NCI-H82 (cell line): ENCODE measurements at places on chromosomes 2 and 18.
A peak's percentile ranks its signal among the peaks of the same experiment; 100 is the strongest.

- peak; percentile 88 for DNase-seq
Observed at GRCh38 chr2:121897335-121897970, 142.0 kb downstream of the TSN start.

DNA sequence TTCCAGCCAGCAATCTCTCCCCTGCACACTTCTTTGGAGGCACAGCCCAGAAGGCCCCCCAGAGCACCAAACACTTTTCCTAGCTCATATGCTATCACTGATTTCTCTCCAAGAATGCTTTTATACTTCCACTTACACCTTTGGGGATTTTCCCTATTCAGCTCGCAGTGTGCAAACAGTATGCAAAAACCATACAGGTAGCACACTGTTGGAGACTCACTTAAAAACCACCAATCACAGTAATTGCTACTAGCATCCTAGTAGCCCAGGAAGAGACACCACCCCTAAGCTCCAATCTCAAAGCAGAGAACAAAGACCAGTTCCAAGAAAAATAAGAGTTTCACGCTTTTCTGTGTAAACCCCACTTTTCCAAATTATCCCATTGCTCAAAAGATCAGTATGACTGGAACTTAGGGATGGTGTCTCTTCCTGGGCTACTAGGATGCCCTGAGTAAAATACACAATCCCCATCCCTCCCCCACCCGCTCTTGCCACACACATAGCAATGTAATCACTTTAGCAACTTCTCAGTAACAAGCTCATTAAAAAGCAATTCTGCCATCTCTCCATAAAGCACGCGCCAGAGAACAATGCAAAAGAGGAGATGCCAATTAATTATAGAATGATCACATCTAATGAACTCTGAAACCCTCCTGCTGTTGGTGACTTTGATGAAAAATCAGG, 43.0 kb downstream of the KLF7 start:
- DNase-seq: peak; percentile 74

DNA sequence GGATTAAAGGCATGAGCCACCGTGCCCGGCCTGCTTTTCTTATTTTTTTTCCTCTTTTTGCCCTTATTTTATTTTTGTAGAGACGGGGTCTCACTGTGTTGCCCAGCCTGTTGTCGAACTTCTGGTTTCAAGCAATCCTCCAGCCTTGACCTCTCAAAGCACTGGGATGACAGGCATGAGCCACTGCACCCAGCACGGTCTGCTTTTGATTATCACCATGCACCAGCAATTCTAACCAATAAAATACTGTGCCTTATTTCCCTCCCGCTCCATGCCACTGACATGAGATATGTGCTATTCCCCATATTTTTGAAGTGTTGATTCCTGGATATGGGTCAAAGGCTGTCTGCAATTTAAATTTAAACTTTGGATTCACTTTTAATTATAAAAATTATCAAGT, 42.9 kb downstream of the ACYP2 start:
- no peak for DNase-seq

GRCh38 chr2:24915175-24915574, 4.9 kb downstream of the ADCY3 start:
- no peak for DNase-seq

GRCh38 chr18:29259838-29260237, 1082.9 kb upstream of the CDH2 start:
- DNase-seq: no peak

DNA sequence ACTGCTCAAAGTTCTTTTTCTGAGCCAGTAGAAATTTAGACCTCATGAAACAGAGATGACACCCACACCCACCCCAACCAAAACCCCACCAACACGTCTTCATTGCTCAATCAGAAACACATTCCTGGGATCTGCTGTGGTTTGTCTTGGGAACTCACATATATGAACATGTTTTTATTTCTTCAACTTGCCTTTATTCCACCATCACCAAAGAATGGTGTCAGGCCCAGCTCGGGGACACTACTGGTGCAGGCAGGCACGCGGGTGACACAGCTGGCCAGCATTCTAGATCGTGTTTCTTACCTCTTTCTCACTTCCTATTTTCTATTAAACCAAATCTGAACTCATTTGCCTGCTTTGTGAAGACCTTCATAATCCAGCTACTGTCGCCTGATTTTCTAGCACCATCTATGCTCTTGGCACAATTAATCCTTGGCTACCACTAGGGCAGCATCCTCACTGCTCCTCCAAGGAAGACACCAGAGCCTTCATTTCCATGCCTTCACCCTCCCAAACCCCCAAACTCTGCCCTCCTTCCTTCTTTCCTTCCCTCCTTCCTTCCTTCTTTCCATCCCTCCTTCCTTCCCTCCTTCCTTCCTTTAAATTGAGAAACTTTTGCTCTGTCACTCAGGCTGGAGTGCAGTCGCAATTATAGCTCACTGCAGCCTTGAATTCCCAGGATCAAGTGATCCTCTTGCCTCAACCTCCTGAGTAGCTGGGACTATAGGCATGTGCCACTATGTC, 157.1 kb downstream of the BCL2 start:
- no peak for DNase-seq

- no peak for DNase-seq
Observed at GRCh38 chr2:170848587-170848986, 31.9 kb downstream of the GAD1 start.

DNA sequence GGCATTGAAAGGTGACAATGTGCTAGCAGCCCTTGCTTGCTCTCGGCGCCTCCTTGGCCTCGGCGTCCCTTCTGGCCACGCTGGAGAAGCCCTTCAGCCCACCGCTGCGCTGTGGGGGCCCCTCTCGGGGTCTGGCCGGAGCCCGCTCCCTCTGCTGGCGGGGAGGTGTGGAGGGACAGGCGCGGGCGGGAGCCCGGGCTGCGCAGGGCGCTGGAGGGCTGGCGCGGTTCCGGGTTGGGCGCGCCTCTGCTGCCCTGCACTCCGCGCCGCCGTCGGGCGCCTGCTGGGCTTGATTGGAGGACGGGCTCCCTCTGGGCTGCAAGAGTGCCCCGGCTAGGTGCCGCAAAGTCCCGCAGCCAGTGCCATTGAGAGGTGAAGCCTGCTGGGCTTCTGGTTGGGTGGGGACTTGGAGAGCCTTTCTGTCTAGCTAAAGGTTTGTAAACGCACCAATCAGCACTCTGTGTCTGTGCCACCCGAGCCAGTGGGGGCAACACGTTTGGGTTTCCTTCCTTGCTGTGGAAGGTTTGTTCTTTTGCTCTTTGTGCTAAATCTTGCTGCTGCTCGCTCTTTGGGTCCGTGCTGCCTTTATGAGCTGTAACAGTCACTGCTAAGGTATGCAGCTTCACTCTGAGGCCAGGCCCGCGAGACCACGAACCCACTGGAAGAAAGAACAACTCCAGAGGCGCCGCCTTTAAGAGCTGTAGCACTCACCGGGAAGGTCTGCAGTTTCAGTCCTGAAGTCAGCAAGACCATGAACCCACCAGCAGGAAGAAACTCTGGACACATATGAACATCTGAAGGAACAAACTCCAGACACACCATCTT, 14.8 kb upstream of the IMP4 start:
- DNase-seq: no peak

GRCh38 chr2:223523551-223524001, 78.6 kb downstream of the SCG2 start:
- DNase-seq: no peak

DNA sequence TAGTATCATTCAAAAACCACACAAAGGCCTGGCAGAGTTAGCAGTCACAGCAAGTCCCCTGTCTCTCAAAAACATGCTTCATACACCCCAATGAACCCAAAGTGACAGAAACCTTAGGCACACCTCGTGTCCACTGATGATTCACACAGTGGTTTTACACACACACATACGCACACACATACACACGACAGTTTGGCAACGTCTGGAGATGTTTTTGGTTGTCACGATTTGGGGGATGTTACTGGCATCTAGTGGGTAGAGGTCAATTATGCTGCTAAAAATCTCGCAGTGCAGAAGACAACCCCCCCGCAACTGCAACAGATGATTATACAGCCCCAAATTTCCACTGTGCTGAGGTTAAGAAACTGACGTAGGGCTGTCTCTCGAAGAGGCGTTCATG, 72.9 kb upstream of the PARD3B start:
- DNase-seq: no peak

DNA sequence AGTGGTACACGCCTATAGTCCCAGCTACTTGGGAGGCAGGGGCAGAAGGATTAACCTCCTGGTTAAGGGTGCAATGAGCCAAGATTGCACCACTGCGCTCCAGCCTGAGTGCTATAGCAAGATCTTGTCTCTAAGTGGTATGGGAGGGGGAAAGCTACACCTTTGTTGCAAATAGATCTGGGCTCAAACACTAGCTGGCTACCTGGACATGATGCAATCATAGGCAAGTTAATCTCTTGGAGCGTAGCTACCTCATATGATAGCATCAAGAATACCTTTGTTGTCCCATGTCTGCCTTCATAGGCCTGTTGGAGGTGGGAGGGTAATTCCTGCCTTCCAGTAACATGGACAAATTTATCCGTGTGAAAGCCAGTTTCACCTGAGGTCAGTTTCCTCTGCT, 15.7 kb downstream of the KLHL29 start:
- no peak for DNase-seq

- DNase-seq: no peak
Observed at GRCh38 chr2:120243211-120243610, 9.4 kb upstream of the RALB start.

GRCh38 chr2:151906633-151906998, 78.4 kb upstream of the ARL5A start:
- DNase-seq: no peak

DNA sequence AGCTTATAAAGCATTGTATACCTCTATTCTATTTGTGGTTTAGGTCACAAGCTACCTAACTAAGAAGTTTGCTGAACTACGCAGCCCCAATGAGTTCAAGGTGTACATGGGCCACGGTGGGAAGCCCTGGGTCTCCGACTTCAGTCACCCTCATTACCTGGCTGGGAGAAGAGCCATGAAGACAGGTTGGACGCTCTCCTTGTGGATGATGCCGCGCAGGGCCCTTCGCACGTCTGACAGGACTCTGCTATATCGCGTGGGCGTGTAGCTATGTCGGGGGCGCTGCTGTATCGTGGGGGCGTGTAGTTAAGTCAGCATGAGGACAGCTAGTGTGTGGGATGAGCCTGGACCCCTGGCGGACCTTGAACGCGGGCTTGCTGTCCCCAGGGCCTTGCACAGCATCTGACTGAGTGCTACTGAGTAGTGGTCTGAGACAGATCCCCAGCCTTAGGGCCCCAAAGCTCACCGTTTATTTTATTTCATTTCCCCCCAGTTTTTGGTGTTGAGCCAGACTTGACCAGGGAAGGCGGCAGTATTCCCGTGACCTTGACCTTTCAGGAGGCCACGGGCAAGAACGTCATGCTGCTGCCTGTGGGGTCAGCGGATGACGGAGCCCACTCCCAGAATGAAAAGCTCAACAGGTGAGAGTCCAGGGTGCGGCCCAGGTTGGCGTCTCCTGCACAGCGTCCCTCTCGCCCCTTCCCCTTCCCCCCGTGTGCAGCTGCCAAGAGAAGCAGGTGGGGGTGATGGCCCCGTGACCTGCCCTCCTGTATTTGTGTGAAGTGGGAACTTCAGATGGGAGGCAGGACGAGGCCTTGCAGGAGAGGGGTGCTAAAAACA, 15.6 kb upstream of the CNDP1 start:
- no peak for DNase-seq

- DNase-seq: no peak
Observed at GRCh38 chr2:151810489-151810888, 17.7 kb downstream of the ARL5A start.

DNA sequence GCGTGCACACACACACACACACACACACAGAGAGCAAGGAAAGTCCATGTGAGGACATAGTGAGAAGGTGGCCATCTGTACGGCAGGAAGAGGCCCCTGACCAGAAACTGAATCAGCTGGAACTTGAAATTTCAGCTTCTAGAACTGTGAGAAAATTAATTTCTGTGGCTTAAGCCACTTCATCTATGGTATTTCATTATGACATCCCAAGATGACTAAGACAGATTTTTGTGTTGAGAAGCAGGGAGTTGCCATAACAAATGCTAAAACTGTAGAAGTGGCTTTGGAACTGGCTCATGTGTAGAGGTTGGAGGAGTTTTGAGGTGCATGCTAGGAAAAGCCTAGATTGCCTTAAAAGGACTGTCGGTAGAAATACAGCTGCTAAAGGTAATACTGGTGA, 63.4 kb upstream of the ZBTB7C start:
- DNase-seq: no peak

GRCh38 chr2:130251873-130252620, 53.8 kb upstream of the TUBA3E start:
- no peak for DNase-seq

- DNase-seq: no peak
Observed at GRCh38 chr2:160592401-160592800, 98.8 kb upstream of the RBMS1 start.

DNA sequence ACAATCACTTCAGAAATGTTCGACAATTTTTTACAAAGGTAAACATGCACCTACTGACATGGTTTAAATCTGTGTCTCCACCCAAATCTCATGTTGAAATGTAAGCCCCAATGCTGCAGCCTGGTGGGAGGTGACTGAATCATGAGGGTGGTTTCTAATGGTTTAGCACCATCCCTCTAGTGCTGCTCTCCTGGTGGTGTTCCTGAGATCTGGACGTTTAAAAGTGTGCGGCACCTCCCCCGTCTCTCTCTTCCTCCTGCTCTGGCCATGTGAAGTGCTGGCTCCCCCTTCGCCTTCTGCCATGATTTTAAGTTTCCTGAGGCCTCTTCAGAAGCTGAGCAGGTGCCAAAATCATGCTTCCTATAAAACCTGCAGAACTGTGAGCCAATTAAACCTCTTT, 28.3 kb downstream of the MAP3K2 start:
- DNase-seq: peak; percentile 23

DNA sequence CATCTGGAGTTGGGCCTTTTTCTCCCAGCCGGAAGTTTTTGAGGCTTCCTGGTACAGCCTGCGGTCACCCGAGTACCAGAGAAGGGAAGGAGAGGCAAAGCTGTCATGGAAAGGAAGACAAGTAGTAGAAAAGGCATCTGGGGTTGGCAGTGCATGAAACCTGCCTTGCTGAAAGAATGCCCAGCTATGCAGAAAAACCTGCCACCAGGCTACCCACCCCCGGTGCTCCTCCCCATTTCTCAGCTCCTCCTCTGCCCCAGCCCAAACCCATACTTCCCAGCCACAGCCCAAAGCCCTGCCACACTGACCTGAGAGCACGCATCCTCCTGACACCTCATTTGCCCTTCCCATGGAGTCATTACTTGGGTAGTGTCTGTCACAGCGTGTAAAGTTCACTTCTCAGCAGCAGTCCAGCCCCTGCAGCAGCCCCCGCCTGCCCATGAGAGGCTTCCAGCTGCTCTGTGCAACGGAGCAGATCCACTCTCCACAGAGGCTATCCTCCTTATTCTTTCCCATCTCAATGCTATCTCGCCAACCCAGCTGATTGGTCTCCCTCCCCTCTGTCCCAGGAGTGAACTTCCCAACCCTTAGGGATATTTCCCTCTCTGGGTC, 40.4 kb upstream of the MAL start:
- no peak for DNase-seq

DNA sequence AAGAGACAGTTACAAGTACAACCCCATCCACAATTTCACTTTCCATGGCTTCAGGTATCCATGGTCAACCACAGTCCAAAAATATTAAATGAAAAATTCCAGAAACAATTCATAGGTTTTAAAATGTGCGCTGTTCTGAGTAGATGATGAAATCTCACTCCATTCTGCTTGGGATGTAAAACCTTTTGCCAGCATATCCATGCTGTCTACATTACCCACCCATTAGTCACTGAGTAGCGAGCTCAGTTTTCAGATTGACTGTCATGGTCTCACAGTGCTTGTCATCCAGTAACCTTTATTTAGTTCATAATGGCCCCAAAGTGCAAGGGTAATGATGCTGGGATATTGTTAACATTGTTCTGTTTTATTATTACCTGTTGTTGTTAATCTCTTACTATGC, 40.5 kb downstream of the SMAD4 start:
- no peak for DNase-seq

GRCh38 chr2:10185046-10185445, 62.5 kb downstream of the RRM2 start:
- no peak for DNase-seq

- DNase-seq: no peak
Observed at GRCh38 chr2:52035391-52035790, 1003.5 kb upstream of the NRXN1 start.
